ENCODE measurements at places on chromosomes 5 and 9.

DNA sequence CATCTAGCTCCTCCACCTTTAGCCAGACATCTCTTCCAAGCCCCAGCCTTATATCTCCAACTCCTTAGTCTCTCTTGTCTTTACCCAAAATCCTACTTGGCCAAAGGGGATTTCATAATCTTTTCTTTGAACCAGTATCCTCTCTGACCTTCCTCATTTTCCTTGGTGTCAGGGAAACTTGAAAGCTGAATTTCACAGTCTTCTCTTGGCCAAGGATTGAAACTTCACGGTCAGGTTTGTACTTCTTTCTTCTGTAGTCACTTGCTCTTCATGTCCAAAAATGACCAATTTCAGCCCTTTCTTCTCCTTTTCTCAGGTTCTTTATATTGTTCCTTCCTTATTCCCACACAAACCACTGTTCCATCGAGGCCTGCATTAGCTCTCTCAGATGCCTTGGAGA, 473.7 kb upstream of the KLF4 start:
- DNase-seq, result no peak

DNA sequence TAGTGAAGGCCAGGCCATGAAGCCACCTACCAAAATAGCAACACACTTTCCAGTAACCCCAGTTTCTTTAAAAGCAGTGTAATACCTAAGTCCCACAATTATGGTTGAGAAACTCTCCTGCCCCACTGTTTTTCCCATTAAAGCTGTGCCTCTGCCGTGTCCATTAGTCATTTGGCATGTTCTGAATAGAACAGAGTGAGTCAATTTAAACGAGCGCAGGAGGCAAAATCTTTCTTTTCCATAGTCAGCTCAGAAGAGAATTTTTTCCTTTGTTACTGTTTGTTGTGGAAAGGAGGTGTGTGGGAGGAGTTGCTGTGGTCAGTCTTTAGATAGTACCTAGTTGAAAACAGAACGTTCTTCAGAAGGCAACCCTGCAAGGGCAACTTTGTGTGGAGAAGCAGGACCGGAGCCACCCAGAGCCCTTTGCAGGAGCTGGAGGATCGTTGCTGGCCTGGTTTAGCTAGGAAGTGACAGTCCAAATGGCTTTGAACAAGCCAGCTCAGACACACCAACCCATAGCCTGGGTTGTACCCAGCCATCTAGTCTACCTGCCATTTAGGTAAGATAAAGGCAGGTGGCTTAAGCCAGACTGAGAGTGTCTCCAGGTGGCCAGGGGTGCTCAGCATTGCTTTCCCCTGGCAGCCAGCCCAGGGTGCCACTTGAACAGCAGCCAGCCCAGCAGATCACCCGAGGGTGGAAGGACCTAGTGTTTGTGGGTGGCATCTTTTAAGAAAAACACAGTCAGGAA, 30.4 kb downstream of the GADD45G start:
- peak; percentile 88 for DNase-seq

- no peak for DNase-seq
Observed at GRCh38 chr9:107671588-107671987, 182.0 kb upstream of the KLF4 start.

- no peak for DNase-seq
Observed at GRCh38 chr5:122406181-122406580, 94.1 kb downstream of the SNCAIP start.

- no peak for DNase-seq
Observed at GRCh38 chr5:164153469-164154172, 648.2 kb downstream of the MAT2B start.

DNA sequence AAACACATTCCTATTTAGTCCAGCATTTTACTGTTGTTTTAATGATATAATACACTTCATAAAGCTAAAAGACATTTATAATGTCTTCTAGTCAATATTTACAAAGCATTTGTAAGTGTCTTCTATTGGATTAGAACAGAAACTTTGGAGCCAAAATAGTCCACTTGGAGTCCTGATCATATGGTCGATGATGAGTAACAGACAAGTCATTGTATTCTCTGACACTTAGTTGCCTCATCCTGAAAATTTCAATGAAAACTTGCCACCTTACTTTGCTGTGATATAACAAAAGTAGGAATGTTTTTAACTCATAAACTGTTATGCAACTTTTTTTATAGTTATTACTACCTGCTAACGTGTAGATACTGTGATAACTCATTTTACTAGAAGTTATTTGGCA, 132.5 kb downstream of the GABRB2 start:
- no peak for DNase-seq

DNA sequence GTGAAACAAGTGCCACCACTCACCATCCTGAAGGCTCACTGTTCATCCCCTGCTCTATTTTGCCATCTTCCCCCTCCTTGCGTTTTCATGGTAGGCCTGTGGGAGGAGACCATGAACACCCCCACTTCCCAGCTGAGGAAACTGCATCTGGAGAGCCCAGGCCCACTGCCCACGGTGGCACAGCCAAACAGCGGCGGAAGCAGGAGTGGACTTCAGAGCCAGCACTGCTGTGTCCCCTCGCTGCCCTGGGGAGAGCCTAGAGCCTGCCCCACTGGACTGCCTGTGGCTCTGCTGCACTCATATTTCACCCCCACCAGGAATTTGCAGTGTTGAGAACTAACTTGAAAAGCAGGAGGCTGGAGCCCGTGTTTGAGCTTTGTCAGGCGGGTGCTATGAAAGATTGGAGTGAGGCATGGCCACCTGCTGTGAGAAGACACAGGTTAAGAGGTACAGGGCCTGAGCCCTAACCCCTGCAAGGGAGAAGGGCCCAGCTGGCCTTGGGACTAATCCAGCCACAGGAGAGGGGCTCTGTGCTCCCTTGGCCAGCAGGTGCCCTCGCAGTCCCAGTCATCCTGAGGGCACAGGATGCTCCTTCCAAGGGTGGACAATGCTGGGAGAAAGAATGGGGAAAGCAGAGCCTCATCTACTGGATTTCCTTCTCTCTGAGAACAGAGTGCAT, 79.0 kb downstream of the MACROH2A1 start:
- no peak for DNase-seq

DNA sequence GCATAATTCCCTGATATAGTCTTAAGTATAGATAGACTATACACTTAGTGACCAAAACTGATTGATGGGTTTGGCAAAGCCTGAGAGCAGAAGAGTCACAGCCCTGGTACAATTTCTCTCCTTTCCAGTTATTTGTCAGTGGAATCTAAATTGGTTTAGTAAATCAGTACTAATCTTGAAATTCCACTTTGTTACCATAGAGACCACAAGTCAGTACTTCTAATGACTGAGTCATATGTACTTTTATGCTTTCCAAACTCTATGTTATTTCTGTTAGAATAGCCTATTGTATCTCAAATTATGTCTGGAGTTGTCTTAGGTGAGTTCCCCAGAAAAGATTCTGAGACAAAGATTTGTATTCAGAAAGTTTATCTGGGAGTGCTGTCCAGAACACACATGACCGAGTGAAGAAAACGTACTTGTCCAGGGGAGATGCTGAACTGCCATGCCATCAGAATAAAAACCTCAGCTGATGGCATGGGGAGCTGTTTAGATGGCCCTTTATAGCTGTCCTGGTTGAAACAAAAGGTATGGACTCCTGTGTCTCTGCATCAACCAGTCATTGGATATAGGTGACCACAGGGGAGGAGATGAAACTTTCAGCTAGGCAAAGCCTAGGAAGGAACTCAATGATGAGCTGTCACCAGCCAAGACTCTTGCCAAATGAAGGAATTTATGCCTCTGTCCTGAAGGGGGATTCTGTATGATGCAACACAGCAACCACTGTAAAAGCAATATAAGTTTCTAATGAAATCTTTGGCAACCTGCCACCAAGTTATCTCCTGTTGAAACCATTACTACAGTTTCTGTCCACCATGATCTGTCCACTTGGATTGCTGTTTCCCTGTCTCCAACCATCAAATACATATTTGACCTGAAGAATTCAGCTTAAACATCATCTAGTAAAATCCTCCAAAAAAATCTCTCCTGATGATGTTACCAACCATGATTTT, 18.0 kb upstream of the SMC2 start:
- DNase-seq, result peak; percentile 62

GRCh38 chr9:135982499-135983207, 21.5 kb upstream of the UBAC1 start:
- no peak for DNase-seq

Data from astrocyte of the hippocampus (primary cell).